ENCODE measurements at places on chromosomes 7 and 10.
A peak's percentile ranks its signal among the peaks of the same experiment; 100 is the strongest.

GRCh38 chr7:92835261-92835850, 1.0 kb downstream of the CDK6 start:
- DNase-seq = no peak

DNA sequence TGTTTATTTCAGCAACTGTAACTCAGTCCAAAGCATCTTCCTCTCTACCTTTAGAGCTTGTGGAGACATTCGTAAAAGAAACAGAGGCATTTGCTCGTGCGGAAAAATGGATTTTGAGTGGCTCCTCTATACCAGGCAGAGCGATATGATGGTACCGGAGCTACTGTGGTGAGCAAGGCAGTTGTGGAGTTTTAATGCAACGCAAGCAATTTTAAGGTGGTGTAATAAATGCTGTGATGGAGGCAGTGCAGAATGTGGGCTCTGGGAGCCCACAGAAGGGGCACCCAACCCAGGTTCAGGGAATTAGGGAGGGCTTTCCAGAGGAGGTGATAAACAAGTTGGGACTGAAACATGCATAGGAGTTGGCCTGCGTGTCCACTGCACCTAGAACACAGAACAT, 149.5 kb downstream of the CDH23 start:
- no peak for DNase-seq

DNA sequence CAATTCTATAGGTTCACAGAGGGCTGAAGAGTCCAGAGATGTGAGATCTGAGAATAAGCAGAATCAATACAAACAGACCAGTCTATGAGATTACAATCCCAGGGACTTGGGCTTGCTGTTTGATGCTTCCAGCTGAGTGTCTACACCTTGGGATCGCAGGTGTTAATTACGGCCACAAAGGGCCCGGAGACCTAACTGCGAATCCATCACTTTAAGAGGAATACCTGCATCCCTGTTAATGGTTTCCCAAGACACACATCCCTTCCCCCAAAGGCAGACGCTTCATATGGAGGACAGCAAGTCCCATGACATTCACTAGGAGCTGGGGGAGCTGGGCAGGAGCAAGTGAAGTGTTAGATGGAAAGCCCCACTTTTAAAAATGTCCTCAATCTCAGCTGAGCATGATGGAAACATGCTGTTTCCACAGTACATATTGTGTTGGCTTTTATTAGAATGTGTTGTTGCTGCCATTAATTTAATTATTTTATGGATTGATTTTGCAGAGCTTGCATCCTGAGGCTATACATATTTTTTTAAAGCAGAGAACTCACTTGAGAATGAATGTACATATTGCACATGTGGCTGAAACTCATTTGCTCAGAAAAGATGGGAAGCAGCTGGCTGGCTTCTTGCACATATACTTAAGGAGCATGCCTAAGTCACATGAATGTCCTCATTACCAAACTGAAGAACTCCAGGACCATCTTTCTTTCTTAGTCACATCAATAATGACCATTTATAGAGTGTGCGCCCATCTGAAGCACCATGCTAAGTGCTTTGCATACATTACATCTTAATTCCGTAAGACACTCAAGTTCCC, 151.3 kb downstream of the NEBL start:
- no peak for DNase-seq

DNA sequence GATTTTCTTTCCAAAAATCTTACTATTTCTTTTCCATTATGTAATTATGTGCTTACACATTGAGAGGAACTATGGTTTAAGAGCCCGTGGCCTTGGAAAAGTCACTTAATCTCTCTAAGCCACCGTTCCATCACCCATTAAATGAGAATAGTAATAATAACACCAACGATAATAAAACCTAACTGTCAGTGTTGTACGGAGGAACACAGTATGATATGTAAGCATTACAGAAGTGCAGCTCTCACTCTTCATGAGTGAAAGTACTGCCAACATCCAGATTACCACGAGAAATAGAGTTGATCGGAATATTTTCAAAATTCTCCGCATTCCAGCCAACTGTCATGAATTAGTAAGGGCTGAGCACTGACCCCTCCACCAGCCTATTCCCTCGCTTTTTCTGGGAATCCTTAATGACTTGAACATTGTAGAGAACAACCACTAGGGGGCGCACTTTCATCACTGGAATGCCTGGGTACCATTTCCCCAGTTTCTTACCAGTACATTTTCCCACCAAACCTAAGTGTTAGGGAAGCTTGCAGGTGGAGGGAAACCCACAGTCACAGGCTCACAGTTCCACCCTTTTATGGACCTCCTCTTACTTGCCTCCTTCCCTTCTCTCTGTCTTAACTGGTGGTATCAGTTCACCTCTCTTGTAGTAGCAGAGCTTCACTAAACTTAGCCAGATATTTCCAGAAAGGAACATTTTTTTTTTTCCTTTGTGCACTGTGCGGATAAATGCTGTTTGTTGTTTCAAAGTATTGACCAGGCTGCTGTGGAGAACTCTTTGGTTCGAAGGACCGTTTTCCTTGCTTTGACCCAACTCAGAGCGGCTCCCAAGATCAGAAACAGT, 27.8 kb downstream of the NKX2-3 start:
- peak; percentile 58 for DNase-seq

- DNase-seq = no peak
Observed at GRCh38 chr10:97937928-97938327, 88.3 kb downstream of the GOLGA7B start.

DNA sequence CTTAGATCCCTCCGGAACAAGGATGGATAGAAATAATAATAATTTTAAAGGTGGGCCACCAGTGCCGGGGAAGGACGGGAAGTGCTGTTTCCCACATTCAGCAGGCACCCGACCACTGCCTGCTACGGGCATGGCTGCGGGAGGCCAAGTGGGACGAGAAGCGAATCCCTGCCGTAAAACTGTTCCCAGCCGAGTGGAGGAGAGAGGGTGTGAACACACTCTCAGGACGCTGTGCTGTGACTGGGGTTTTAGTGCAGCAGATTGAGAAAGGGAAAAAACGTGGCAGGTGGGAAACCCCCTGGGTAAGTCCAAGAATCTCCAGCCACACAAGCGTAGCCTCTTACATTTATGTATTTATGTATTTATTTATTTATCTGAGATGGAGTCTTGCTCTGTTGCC, 158.8 kb downstream of the DNAJB6 start:
- no peak for DNase-seq

GRCh38 chr7:152959610-152960009, 200.1 kb downstream of the ACTR3B start:
- DNase-seq = no peak

DNA sequence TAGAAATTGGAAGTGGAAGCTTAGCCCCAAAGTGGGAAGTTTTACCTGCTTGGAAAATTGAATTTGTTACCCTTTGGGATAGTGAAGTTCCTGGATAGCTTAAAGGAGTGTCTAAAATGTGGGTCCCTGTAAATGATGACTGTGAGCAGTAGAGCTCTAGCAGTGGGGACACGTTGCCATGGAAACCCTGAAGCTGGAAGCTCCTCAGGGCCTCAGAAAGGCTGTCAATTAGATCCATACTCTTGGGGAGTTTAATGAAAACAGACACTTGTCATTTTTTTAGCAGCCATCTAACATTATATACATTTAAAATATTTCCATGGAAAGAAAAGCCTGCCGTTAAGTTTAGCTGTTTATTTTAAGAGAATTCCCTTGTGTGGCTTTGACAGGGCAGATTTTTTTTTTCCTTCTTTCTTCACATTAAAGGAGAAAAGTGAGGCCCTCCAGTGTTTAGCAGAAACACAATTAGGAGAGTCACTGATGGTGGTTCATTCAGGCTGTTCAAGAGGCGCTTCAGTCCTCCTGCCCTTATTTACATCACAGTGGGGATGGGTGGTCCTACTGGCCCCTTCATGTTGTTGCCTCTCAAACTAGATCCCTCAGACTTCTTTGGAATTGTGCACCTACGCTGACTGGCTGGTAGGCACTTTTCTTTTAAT, 518.4 kb downstream of the CCSER2 start:
- no peak for DNase-seq

- DNase-seq = no peak
Observed at GRCh38 chr7:51700593-51701215, 384.1 kb upstream of the COBL start.
